Stimulated activated CD4-positive, alpha-beta T cell treated with anti-CD3 and anti-CD28 coated beads, TNF-alpha, amount 100 ng/mL, for 4 hours (primary cell): ENCODE measurements at places on chromosomes 11 and 22.

DNA sequence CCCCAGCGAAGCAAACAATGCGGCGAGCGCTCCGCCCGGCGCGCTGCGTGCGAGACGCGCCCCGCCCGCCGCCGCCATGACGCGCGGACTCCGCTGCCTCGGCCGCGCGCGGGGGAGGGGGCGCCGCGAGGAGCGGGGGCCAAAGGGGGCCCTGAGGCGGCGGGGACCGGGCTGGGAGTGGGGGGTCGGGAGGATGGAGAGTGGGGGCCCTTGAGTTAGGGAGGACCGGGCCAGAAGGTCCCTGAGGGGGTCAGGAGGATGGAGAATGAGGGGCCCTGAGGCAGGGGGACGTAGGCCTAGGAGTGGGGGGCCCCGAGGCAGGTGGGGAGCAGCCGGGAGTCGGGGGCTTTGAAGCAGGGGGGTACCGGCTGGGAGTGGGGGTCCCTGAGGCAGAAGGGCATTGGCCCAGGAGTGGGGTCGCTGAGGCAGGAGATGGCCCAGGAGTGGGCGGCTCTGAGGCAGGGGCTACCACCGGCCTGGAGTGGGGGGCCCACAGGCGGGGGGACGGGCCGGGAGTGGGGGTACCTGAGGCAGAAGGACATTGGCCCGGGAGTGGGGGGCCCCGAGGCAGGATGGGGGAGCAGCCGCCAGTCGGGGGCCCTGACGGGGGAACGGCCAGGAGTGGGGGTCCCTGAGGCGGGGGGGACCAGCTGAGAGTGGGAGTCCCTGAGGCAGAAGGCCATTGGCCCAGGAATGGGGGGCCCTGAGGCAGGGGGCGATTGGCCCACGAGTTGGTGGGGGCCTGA, at the start of gene BRD1:
TSS of gene BRD1 (minus strand) at position 21 of the 746 bp plus-strand sequence. CDS start 3,556 bp downstream, outside the sequence.
- DNase-seq: peak; percentile 49

- DNase-seq: no peak
Measured at GRCh38 chr11:118175031-118175992, 1.1 kb downstream of the SCN2B start.

GRCh38 chr11:64313491-64314145, 3.7 kb downstream of the TRMT112 start:
- no peak for DNase-seq

GRCh38 chr11:116882386-116882785, 45.0 kb upstream of the APOA1 start:
- DNase-seq: no peak

GRCh38 chr11:112453601-112454577, 193.2 kb upstream of the PLET1 start:
- no peak for DNase-seq

DNA sequence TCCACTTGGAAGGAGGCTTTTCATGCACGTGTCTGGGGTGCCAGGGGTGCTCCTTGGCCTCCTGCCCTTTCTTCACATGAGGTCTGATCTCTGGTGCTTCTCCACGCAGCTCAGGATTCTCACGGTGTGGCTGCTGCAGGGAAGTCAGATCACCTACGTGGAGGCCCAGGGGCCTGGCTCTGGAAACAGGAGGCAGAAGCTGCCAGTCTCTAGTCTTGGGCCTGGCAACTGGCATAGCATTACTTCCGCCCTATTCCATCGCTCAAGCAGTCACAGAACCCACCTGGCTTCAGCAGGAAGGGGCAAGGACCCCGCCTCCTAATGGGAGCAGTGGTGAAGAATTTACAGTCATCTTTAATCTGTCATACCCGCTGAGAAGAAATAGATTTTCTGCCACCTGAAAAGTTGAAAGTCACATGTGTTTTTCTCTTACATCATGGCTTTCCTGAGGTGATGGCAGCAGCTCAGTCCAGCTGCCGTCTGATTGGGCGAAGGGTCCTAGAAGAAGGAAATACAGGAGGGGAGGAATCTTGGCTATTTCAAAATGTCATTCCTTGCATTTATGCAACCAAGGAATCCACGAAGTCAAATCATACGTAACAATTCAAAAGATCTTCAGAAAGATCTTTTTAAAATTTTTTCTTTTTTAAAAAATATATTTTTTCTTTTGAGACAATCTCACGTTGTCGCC, 50.1 kb upstream of the DKK3 start:
- DNase-seq: no peak

- no peak for DNase-seq
Measured at GRCh38 chr22:23153994-23154393, 8.7 kb downstream of the RAB36 start.

GRCh38 chr11:98194611-98195010, 826.1 kb upstream of the CNTN5 start:
- no peak for DNase-seq

GRCh38 chr11:2734181-2735052, 34.6 kb upstream of the KCNQ1OT1 start:
- no peak for DNase-seq
